ENCODE measurements at places on chromosomes 13 and 19. TPM values are rescaled to one million over a fixed set of nuclear protein-coding genes. Genes with fewer than 3 reads are reported as not detected.

The ICAM3 gene
- polyA plus RNA-seq, result 9.7 TPM

The CNFN gene
- 2.3 TPM for polyA plus RNA-seq

The DENND1C gene
- 38.7 TPM for polyA plus RNA-seq

The LSR gene
- polyA plus RNA-seq, result 49.9 TPM

The PNMA8C gene
- 0.65 TPM for polyA plus RNA-seq

The KLK15 gene
- not detected for polyA plus RNA-seq

The KIR2DL1 gene
- polyA plus RNA-seq, result not detected

The ADGRE2 gene
- polyA plus RNA-seq, result 0.69 TPM

The LAIR1 gene
- 4.5 TPM for polyA plus RNA-seq

The NCAN gene
- not detected for polyA plus RNA-seq

The GYS1 gene
- 35.9 TPM for polyA plus RNA-seq

GRCh38 chr13:91576590-91576989, 178.2 kb downstream of the GPC5 start:
- DNase-seq, result no peak

DNA sequence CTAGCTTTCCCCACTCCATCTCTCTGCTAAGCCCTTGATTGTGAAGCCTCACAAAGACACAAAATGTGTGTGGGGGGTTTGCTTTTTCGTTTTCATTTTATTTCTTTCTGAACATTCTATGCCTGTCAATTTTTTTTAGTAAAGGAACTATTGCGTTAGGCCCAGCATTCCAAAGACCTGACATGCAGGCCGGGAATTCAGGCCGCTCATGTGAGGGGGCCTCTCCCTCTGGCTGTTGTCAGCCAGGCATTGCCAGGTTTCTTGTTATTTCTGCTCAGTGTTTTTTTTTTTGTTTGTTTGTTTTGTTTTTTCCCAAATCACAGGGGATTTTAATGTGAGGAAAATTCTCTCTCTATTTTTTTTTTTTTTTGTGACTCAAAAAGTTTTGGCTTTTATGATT, 10.3 kb upstream of the MEDAG start:
- DNase-seq, result no peak

GRCh38 chr19:29325241-29325975, 112.5 kb upstream of the UQCRFS1 start:
- no peak for DNase-seq

GRCh38 chr13:107941345-107942029, 273.8 kb downstream of the LIG4 start:
- no peak for DNase-seq

GRCh38 chr13:31485183-31485582, 254.1 kb upstream of the RXFP2 start:
- no peak for DNase-seq

DNA sequence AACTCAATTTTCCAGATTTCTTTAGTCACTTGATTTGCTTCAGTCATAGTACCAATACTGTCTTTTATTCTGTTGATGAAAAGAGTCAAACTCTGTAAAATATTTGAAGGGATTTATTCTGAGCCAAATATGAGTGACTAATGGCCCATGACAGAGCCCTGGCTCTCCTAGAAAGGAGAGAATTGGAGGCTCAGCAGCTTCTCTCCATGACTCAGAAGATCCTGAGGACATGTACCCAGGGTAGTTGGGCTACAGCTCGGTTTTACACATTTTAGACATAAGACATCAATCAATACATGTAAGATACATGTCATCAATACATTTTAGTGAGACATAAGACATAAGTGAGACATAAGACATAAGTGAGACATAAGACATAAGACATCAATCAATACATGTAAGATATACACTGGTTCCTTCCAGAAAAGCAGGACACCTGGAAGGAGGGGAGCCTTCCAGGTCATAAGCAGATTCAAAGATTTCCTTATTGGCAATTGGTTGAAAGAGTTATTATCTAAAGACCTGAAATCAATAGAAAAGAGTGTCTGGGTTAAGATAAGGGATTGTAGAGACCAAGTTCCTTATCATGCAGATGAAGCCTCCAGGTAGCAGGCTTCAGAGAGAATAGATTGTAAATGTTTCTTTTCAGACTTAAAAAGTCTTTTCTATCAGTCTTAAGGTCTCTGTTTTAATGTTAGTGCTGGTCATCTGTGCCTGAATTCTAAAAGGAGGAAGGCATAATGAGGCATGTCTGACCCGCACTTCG, 179.8 kb upstream of the RFC3 start:
- DNase-seq, result no peak

- DNase-seq, result no peak
Observed at GRCh38 chr13:108987517-108987916, 358.1 kb downstream of the MYO16 start.

DNA sequence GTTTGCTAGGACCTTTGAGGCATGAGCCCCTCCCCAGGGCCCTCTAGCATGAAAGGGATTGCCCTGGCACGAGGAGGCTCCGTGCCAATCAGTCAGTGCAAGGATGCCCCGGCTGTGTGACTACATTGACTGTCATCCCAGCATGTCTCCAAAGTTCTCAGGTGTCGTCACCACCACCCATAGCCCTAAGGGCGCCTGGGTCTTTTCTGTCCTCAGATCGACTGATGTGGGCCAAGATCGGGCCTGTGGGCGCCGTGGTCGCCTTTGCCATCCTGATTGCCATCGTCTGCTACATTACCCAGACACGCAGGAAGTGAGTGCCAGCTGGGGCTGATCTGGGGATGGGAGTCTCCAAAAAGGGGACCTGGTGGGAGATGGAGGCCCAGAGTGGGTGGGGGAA, 18.4 kb downstream of the MAG start:
- no peak for DNase-seq

DNA sequence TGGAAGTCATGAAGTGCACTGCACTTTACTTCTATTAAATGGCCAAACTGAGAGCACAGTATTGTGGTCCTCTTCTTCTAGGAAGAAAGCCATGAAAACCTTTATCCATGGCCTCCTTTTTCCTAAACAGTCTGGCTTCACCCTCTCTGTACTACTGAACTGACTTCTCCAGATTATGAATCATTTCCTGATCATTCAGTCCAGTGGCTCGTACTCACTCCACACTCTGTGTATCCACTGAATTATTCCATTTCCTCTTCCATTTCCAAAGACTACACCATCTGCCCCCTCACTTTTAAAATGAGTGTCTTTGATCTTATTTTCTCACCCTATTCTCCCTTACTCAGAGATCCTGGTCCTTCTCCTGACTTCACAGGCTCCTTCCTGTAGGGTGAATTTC, 29.7 kb upstream of the FREM2 start:
- no peak for DNase-seq

DNA sequence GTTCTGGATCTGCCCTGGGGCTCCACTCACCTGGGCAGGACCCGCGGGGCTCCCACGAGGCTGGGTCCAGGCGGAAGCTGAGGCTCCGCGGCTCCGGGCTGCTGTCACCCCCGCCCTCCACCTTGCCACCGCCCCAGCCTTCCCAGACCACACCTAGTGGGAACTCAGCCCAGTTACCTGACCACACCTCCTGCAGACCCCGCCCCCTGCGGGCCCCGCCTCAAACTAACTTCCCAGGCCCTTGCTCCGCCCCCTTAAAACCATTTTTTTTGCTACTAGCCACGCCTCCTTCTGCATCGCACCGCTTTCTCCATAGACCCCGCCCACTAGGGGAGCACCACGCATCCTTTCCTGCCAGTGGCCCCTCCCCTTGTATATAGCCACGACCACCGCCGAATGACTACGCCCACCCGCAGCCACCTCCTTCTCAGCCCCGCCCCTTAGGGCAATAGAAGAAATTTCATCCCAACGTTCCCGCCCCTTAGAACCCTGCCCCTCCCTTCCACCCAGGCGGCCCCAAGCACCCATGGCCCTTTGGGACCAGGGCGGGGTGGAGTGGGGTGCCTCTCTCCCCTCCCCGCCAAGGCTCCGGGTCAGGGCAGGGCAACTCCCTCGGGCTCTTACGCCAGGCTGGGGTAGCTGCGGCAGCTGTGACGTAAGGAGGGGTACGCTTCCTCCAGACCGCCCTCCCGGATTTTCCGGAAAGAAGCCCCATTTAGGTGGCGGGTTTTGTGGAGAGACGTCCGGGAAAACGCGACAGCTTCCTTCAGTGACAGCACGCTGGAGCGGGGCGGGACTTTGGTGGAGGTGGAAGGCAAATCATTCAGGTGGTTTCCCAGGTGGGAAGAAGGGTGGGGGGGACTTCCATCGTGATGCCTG, at the start of gene SH2D3A:
Gene SH2D3A (minus strand): TSS at position 79 of the 879 bp plus-strand sequence. CDS start 3,687 bp downstream, outside the sequence.
- peak; percentile 57 for DNase-seq

- no peak for DNase-seq
Observed at GRCh38 chr13:113650275-113650674, 7.7 kb downstream of the ATP4B start.

DNA sequence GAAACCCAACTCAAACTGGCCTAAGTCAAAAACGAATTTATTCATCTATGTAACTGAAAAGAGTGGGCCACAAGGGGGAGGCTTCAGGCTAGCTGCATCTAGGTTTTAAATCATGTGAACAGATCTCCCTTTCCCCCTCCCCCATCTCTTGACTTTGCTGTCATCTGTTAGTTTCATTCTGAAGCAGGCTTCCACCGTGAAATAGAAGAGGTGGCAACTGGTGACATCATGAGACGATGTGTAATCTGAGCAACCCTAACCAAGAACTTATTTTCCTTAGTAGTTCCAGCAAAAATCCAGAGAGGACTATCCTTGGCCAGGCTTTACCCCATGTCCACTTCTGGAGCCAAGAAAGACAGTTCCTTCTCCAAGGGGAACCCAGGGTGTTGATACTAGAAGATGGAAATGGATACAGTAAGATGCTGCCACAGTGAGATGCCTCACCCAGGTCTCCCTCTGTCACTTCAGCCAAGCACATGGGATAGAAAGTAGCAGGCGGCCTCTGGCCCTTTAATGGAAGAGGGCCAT, 9.4 kb downstream of the SAMD4B start:
- DNase-seq, result no peak

DNA sequence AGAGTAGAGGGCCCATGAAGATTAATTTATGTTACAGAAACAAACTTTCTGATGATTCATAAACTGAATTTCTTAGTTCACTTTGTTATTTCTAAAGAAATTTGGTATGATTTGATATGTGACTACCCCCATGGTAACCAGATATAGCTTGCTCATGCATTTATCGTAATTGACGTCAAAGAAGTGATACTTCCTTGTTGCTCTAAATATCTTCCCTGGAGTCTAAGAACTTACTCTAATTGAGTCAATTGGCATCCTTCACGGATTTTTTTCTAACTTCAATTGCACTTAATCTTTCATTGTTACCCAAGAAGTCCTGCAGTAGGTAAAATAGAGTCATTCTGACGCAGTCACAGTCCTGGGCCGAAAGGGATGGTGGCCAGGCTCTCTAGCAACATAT, 240.9 kb downstream of the GPC5 start:
- DNase-seq, result no peak

- DNase-seq, result no peak
Observed at GRCh38 chr13:52868190-52868589, 19.8 kb upstream of the PCDH8 start.

DNA sequence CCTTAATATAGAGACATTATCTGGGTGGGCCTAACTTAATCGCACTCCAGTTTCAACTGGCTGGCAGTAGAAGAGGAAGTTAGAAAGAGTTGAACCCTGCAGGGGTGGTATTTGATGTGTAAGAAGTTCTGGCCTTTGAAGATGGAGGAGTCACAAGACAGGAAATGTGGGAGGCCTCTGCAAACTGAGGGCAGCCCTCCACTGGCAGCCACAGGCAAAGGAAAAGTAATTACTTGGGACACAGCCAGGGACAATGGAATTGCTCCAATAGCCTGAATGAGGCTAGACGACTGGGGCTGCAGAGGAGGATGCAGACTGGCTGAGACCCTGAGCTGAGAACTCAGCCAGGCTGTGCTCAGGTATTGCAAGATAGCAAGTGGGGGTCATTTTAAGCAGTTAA, 703.3 kb upstream of the ARGLU1 start:
- DNase-seq, result no peak

GRCh38 chr13:110397436-110398115, 90.5 kb downstream of the COL4A2 start:
- no peak for DNase-seq

DNA sequence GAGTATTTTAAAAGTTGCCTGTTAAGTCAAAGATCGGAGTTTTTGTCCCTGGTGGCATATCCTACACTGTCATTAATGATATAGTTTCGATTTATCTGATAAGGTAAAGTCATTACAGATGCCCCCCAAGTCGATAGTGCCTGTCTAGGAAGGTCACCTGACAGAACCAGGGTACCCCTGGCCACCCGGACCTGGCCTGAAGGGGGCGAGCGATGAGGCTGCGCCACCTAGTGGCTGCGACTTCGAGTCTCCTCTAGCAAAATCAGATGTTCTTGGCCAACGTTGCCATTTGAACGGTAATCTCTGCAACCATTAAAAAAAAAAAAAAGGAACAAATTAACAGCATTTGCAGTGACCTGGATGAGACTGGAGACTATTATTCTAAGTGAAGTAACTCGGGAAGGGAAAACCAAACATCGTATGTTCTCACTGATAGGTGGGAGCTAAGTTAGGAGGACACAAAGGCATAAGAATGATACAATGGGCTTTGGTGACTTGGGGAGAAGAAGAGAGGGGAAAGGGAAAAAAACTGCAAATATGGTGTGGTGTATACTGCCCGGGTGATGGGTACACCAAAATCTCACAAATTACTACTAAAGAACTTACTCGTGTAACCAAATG, 565.1 kb downstream of the LIG4 start:
- no peak for DNase-seq

GRCh38 chr19:4232614-4233281, 3.4 kb downstream of the EBI3 start:
- DNase-seq, result no peak

DNA sequence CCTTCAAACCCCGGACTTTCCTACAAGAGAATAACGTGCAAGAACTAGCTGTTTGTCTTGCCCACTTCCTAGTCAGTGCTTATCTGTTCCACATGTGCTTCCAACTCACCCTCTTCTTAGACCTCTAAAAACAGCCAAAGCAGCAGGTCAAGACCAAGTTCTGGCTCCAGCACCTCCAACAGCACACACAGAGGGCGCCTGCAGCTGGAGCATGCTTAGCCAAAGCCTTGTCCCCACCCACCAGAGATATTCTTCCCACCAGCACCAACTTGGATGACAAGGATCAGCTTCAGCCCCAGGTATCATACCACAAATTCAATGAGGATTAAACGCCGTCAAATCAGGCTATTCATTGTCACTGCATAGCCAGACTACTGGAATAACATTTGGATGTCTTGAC, 17.9 kb downstream of the RCBTB1 start:
- no peak for DNase-seq
